ENCODE measurements at places on chromosomes 16 and 17. TPM values are rescaled to one million over a fixed set of nuclear protein-coding genes. Genes with fewer than 3 reads are reported as not detected.

TMED6 gene
- total RNA-seq, result not detected

KRT26 gene
- not detected for total RNA-seq

KRT40 gene
- total RNA-seq, result not detected

CARD14 gene
- total RNA-seq, result not detected

SLC6A2 gene
- total RNA-seq, result not detected

KRT12 gene
- not detected for total RNA-seq

SHISA9 gene
- 0.41 TPM for total RNA-seq

SOX8 gene
- total RNA-seq, result 1.0 TPM

ADAD2 gene
- not detected for total RNA-seq

VPS35L gene
- total RNA-seq, result 28.3 TPM

G6PC3 gene
- total RNA-seq, result 41.1 TPM

CA5A gene
- total RNA-seq, result not detected

KRTAP3-2 gene
- not detected for total RNA-seq

GSDMA gene
- total RNA-seq, result not detected

RBFOX1 gene
- 33.0 TPM for total RNA-seq

TANC2 gene
- 5.7 TPM for total RNA-seq

METTL16 gene
- total RNA-seq, result 16.4 TPM

SLC25A19 gene
- 10.2 TPM for total RNA-seq

PIP4K2B gene
- 47.7 TPM for total RNA-seq

PRRT2 gene
- total RNA-seq, result 0.51 TPM

CACNG5 gene
- not detected for total RNA-seq

HASPIN gene
- not detected for total RNA-seq

TLCD3B gene
- total RNA-seq, result not detected

ZDHHC1 gene
- total RNA-seq, result 11.8 TPM

IL4R gene
- 35.5 TPM for total RNA-seq

SLFN11 gene
- 19.8 TPM for total RNA-seq

CCP110 gene
- 6.0 TPM for total RNA-seq

LRRC36 gene
- total RNA-seq, result 0.43 TPM

CDK5RAP3 gene
- 45.4 TPM for total RNA-seq

KCNG4 gene
- total RNA-seq, result not detected

INPP5K gene
- total RNA-seq, result 78.1 TPM

MPP2 gene
- total RNA-seq, result 11.9 TPM

MAF gene
- 16.7 TPM for total RNA-seq

YPEL3 gene
- total RNA-seq, result 140 TPM

CETP gene
- total RNA-seq, result not detected

TNFRSF12A gene
- total RNA-seq, result 280 TPM

SHISA6 gene
- total RNA-seq, result 0.07 TPM

TMC5 gene
- total RNA-seq, result 0.16 TPM

TAC4 gene
- total RNA-seq, result not detected

C1QTNF1 gene
- total RNA-seq, result 401 TPM

USP22 gene
- 151 TPM for total RNA-seq

GRAP gene
- total RNA-seq, result 5.6 TPM

HS3ST2 gene
- 1.6 TPM for total RNA-seq

DNAH2 gene
- total RNA-seq, result 0.08 TPM

TPPP3 gene
- total RNA-seq, result 24.1 TPM

All from right atrium auricular region (tissue), 2 donors.